ENCODE measurements at places on chromosomes 11 and 22. TPM values are rescaled to one million over a fixed set of nuclear protein-coding genes. Genes with fewer than 3 reads are reported as not detected.

Gene ANO9
- total RNA-seq = 1.3 TPM

Gene POU2AF2
- not detected for total RNA-seq

Gene C11orf42
- not detected for total RNA-seq

Gene DEFB131B
- total RNA-seq = not detected

Gene BUD13
- 11.9 TPM for total RNA-seq

Gene OR8D1
- not detected for total RNA-seq

Gene PRODH
- 1.4 TPM for total RNA-seq

Gene PAX6
- 1.6 TPM for total RNA-seq

Gene EFCAB6
- 0.91 TPM for total RNA-seq

Gene APOL5
- not detected for total RNA-seq

Gene SCGB2A2
- total RNA-seq = not detected

Gene SERHL2
- 0.28 TPM for total RNA-seq

Gene RAB36
- 8.4 TPM for total RNA-seq

Gene ARFIP2
- total RNA-seq = 56.2 TPM

Gene OR51B2
- not detected for total RNA-seq

Gene BTBD18
- total RNA-seq = not detected

Gene DRICH1
- total RNA-seq = 0.22 TPM

Gene RASL10A
- total RNA-seq = 0.87 TPM

Gene ABCC8
- 9.5 TPM for total RNA-seq

Gene TRIM21
- 23.2 TPM for total RNA-seq

Gene RTCB
- 78.7 TPM for total RNA-seq

Gene HRAS
- 154 TPM for total RNA-seq

Gene SLC22A25
- not detected for total RNA-seq

Gene CATSPERZ
- total RNA-seq = 2.7 TPM

Gene MN1
- total RNA-seq = 3.1 TPM

Gene CCT8L2
- total RNA-seq = not detected

Gene OR2D2
- not detected for total RNA-seq

Gene APOBEC3G
- not detected for total RNA-seq

Gene OR8G1
- total RNA-seq = not detected

Gene OOSP4A
- not detected for total RNA-seq

Gene MYEOV
- 124 TPM for total RNA-seq

Gene PGGHG
- total RNA-seq = 6.8 TPM

Gene DGAT2
- total RNA-seq = 1.2 TPM

Gene PPM1F
- 14.7 TPM for total RNA-seq

Gene DNAJB7
- total RNA-seq = not detected

Gene KRTAP5-11
- total RNA-seq = not detected

Gene PVALB
- not detected for total RNA-seq

Gene KCNJ5
- not detected for total RNA-seq

Gene TMPRSS5
- total RNA-seq = 0.13 TPM

Gene TENM4
- total RNA-seq = 0.17 TPM

Gene DCHS1
- total RNA-seq = 0.07 TPM

Gene GNAZ
- 2.3 TPM for total RNA-seq

Gene EPS8L2
- 115 TPM for total RNA-seq

Gene POLD3
- 17.0 TPM for total RNA-seq

Gene MUC6
- 0.01 TPM for total RNA-seq

Gene CPSF7
- total RNA-seq = 71.7 TPM

Gene ABCG4
- 0.41 TPM for total RNA-seq

Gene NELL1
- total RNA-seq = not detected

Gene C11orf97
- total RNA-seq = not detected

Gene ARHGAP20
- total RNA-seq = not detected

Gene EHF
- total RNA-seq = 0.96 TPM

Gene NCF4
- 0.12 TPM for total RNA-seq

Gene ALKBH3
- 26.6 TPM for total RNA-seq

Gene ESRRA
- total RNA-seq = 60.9 TPM

Gene TBX1
- total RNA-seq = 5.0 TPM

Gene RIC3
- total RNA-seq = 2.1 TPM

Gene MYBPC3
- not detected for total RNA-seq

Gene CLDN5
- not detected for total RNA-seq

Gene GAL3ST3
- total RNA-seq = not detected

Gene RTN4R
- 12.4 TPM for total RNA-seq

Measured in A549 treated with Mapracorat at 1 μM for 4 hours (cell line).